Renal cortex interstitium (tissue), 15 donors: ENCODE measurements at places on chromosomes 5 and 9. TPM values are rescaled to one million over a fixed set of nuclear protein-coding genes. Genes with fewer than 3 reads are reported as not detected.

DNA sequence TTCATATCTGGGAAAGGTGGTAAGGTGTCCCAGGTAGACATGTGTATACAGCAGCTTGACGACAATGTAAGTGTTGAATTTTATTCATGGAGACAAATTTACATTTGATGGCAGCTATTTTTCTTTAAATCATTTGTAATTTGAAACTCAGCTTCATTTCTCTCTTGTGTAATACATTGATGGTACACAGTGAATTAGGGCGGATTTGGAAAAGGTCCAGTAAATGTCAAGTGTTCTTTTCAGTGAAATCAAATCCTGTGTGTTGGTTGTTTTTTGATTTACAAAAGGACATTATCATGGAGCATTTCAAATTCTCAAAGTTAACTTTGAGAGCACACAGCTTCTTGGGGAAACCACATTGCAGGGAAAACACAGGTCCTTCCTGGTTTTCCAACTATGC lies 30.0 kb upstream of the PCSK1 start:
- no peak for DNase-seq

- DNase-seq = no peak
Measured at GRCh38 chr5:166625210-166625865, 1666.1 kb upstream of the WWC1 start.

GRCh38 chr9:71783120-71783523 lies 14.8 kb upstream of the CEMIP2 start:
- DNase-seq = no peak

GRCh38 chr5:763397-763796 lies 21.1 kb downstream of the ZDHHC11B start:
- no peak for DNase-seq

DNA sequence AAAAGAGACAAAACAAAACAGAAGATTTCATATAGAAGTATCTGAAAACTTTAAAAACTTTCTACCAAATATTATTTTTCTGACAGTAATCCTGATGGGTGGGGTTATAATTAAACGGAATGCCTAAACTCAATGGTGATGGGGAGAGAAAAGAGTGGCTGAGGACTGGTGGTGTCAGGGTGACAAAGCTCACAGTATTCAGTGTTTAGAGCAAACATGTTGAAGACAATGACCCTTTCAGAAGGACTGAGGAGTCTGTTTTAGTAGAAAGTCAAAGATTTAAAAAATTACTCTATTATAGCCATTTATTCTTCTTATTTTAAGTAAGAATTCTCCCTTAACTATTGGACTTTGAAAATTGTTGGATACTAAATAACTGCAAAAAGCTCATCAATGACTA lies 1144.0 kb downstream of the TAF11L14 start:
- no peak for DNase-seq

DNA sequence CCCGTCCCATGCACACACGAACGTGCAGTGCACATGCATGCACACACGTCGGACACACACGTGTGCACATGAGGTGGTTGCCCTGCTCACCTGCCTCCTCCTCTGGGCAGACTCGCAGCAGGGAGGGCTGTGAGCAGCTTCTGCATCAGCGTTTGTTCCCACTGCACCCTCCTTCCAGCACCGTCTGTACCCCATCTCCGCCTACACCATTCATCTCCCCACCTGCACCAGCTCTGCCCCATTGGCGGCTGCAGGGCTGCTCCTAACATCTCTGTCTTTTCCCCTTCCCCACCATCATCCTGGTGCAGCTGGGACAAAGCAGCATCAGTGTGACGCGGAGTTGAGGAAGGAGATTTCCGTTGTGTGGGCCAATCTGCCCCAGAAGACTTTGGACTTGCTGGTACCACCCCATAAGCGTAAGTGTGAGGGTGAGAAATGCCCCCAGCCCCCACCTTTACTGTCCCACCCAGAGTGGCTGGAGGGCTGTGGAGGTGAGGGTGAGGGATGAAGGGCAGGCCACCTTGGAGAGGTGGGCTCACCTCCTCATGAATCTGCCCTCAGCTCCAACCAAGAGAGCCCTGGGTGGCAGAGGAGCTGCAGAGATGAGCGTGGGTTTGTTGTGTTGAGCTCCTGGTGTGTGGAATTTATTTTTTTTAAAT lies 234.6 kb downstream of the CACNA1B start:
- no peak for DNase-seq

DNA sequence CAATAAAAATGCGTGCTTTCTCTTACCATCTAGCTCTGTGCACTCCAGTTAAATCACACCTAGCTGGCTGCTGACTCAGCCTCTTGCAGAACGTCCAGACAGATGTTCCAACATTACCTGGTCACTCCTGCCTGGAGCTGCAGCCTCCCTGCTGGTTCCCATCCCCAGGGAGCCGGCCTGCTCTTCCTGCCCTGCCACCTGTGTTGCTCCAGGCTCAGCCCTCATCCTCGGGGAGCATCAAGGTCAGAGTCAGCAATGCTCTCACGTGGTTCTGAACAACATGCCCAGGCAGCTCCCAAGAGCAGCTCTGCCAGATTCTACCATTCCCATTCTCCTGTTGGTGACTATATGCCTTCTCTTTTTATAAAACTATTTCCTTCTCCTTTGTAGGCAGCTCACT lies 81.3 kb downstream of the GADD45G start:
- no peak for DNase-seq

- DNase-seq = no peak
Measured at GRCh38 chr5:156361436-156362109, 34.6 kb downstream of the SGCD start.

GRCh38 chr5:92969191-92969780 lies 611.7 kb downstream of the NR2F1-AS1 start:
- no peak for DNase-seq

DNA sequence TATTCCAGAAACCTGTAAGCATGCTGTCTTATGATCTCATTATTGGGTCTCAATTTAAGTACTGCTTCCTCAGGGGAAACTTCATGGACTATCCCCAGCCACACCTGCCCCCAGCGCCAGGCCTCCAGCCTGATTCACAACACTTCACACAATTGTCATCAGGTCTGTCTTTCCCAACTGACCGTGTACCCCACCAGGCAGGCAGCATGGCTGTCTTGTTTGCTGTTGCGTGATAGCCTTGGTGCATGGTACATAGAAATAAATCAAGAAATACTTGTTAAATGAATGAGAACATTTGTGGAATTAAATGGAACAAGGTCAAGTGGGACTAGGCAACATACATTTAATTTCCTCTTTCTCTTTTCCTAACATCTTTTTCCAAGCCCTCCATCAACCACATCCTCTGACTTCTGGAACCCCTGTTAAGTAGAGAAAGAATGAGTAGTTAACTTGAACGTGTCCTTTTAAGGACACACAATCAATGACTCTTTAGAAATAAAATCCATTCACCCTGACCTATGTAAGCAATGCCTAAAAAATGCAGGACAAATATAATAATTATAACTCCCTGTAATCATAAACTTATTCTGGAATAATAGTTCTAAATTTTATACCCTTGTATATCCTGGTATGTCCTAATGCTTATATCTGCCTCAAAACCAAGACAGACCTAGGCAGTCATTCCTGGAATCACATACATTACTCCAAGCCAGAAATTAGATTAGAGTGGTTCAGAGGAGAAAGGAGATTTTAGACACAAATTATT lies 17.2 kb upstream of the THG1L start:
- no peak for DNase-seq

GRCh38 chr5:90170261-90170660 lies 239.3 kb downstream of the CETN3 start:
- no peak for DNase-seq

DNA sequence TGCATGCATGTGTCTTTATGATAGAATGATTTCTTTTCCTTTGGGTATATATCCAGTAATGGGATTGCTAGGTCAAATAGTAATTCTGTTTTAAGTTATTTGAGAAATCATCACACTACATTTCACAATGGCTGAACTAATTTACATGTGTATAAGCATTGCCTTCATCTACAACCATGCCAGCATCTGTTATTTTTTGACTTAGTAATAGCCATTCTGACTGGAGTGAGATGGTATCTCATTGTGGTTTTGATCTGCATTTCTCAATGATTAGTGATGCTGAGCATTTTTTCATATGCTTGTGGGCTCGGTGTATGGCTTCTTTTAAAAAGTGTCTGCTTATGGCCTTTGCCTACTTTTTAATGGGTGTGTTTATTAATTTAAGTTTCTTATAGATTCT lies 102.3 kb upstream of the CCDC112 start:
- DNase-seq = no peak

DNA sequence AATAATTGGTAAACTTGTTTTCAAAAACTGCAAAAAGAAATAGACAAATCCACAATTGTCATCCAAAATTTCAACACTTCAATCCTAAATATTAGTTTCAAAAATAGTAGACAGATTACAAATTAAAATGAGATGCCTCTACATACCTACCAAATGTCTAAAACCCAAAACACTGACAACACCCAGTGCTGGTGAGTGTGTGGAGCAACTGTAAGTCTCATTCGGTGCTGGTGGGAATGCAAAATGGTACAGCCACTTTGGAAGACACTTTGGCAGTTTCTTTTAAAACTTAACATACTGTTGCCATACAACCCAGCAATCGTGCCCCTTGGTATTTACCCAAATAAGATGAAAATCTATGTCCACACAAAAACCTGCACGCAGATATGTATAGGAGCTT lies 6.7 kb downstream of the ECM2 start:
- no peak for DNase-seq

GRCh38 chr9:34546102-34546833 lies 23.5 kb upstream of the ENHO start:
- DNase-seq = no peak

GRCh38 chr9:115261656-115262081 lies 143.7 kb upstream of the TNC start:
- DNase-seq = no peak

GRCh38 chr5:73228052-73228451 lies 55.1 kb downstream of the TMEM174 start:
- DNase-seq = no peak

GRCh38 chr5:172133359-172134029 lies 54.5 kb downstream of the STK10 start:
- DNase-seq = no peak

GRCh38 chr5:116880150-116880549 lies 305.5 kb upstream of the SEMA6A start:
- no peak for DNase-seq

PRUNE2 gene
- polyA plus RNA-seq = 10.9 TPM

LOX gene
- 44.4 TPM for polyA plus RNA-seq

IL33 gene
- 7.6 TPM for polyA plus RNA-seq

UBE2D2 gene
- polyA plus RNA-seq = 137 TPM

CD72 gene
- 3.9 TPM for polyA plus RNA-seq

PCDHGC3 gene
- polyA plus RNA-seq = 127 TPM

NFIL3 gene
- 43.1 TPM for polyA plus RNA-seq

FAM151B gene
- polyA plus RNA-seq = 3.2 TPM

IGIP gene
- polyA plus RNA-seq = 6.8 TPM

AKNA gene
- polyA plus RNA-seq = 13.3 TPM

COL23A1 gene
- polyA plus RNA-seq = 5.7 TPM
